Suppressor macrophage treated with lipopolysaccharide for 1 hour (primary cell): ENCODE measurements at places on chromosomes 4 and X.
A peak's percentile ranks its signal among the peaks of the same experiment; 100 is the strongest.

- peak; percentile 68 for DNase-seq
Measured at GRCh38 chr4:110515676-110516075, 39.7 kb downstream of the ENPEP start.

GRCh38 chr4:79528241-79528706, 120.2 kb upstream of the GK2 start:
- peak; percentile 10 for DNase-seq

- no peak for DNase-seq
Measured at GRCh38 chr4:100913685-100914084, 395.9 kb upstream of the EMCN start.

GRCh38 chr4:11376571-11376970, 52.1 kb downstream of the HS3ST1 start:
- no peak for DNase-seq

GRCh38 chr4:76197971-76198410, 15.6 kb downstream of the SCARB2 start:
- DNase-seq: peak; percentile 81

GRCh38 chr4:155607481-155607880, 59.2 kb upstream of the GUCY1A1 start:
- DNase-seq: no peak

DNA sequence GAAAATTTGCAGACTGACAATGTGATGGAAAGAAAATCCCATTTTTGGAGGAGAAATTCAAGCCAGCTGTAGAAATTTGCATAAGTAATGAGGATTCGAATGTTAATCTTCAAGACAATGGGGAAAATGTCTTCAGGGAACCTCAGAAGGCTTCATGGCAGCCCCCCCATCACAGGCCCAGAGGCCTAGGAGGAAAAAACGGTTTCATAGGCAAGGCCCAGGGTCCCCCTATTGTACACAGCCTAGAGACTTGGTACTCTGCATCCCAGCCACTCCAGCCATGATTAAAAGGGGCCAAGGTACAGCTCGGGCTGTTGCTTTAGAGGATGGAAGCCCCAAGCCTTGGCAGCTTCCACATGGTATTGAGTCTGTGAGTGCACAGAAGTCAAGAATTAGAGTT, 303.6 kb upstream of the PCDH7 start:
- DNase-seq: no peak

DNA sequence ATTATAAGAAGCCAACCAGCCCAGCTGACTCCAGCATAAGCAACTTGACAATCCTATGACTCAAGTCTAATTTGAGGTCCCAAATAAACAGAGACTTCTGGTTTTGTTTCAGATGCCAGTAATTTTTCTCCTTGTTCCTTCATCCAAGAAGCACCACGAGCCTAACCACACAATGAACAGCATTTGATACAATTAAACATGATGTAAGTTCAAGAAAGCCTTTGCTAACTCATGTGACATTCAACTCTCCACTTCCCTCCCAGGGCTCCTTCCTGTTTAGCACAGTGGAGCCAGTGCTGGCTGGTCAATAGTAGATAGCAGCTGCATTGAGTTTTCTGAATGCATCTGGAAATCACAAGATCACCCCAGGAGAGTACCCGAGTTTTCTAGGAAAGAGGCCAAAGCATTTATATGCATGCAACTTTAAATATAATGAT, 206.3 kb downstream of the ARHGAP24 start:
- DNase-seq: peak; percentile 86

- DNase-seq: no peak
Measured at GRCh38 chr4:19807505-19807904, 444.2 kb upstream of the SLIT2 start.

DNA sequence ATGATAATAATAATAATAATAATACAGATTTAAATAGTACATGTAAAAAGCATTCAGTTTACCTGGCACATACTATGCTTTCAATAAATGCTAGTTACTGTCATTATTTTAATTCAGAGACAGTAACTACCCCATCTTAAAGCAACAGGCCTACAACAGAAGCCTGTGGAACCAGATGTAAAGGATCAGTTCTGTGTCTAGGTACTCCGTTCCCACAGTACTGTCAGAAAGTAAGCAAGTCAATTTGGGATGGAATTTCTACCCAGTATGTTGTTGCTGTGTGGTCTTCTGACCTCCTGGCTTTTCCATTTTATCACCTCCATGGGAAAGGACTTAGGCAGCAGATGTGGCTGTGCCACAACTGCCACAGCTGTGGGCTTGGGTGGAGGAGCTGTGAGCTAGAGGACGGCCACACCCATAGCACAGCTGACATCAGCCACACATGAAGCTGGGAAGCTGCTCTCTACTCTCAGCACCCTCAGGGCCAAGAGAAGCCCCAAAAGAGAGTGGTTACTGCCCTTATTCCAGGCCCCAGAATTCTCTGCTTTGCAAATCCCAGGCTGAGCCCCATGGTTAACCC, 102.8 kb downstream of the CBR4 start:
- no peak for DNase-seq

DNA sequence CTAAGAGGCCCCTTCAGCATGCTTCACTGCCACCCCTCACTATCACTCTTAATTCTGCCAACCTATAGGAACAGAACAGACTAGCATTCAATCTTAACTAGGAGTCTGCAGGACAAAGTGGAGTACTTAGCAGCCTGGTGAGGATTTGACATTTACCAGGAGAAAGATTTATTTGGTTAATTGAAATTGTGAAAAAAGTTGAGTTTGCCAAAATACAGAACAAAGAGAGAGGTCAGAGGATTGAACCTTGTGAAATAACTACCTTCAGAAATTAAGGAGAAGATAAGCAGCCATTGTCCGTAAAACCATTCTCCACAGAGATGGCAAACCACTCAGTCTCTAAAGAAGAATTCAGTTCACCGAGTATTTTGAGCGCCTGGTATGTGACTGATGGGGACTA, 41.8 kb upstream of the IQCM start:
- DNase-seq: no peak

DNA sequence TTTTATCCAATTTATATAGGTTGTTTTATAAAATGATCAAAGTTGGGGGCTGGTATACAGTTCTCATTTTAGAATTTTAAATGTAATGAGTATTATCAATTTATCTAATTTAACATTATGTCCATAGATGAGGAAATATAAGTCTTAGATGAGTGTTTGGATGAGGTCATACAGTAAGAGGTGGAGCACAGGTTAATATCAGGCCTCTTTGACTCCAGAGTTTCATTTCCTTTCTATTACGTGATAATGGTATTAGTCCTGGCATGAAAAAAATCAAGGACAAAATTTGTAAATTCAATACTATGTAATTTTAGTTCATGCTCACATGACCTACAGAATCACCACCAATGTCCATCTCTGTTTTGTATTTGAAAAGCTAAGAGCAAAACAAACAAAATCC, 269.8 kb downstream of the FSTL5 start:
- no peak for DNase-seq

DNA sequence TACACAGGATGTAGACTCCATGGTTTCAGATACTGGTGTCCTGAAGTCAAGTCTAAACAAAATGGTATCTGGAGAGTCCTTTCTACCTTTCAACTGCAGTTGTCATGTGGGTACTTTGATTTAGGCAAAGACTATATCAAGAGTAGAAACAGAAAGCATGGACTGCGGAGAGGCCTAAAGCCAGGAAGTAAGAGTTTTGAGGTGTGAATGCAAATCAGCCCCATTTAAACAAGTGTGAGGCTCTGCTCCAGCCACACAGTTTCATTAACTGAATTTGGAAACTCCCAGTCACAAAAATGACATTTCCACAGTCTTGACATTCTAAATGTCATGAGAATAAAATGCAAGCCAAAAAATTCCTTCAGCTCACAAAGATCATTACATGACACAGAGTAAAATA, 87.2 kb upstream of the MCF2 start:
- DNase-seq: no peak

DNA sequence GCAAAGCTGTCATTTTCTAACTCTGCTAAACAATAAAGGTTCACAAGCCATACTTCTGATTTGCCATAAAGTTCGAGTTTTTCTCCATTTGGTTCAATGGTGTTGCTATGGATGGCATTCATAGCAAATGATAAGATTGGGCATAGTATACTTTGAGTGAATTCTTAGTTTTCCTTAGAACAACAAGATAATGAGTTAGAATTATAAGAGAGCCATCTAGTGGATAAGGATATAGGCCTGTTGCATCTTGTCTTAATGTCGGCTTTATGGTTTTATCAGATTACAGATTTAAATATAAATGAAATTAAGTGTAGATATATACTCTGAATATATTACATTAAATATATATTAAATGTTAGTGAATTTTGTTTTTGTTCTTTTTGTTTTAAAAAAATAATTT, 644.6 kb downstream of the IL1RAPL1 start:
- DNase-seq: no peak

DNA sequence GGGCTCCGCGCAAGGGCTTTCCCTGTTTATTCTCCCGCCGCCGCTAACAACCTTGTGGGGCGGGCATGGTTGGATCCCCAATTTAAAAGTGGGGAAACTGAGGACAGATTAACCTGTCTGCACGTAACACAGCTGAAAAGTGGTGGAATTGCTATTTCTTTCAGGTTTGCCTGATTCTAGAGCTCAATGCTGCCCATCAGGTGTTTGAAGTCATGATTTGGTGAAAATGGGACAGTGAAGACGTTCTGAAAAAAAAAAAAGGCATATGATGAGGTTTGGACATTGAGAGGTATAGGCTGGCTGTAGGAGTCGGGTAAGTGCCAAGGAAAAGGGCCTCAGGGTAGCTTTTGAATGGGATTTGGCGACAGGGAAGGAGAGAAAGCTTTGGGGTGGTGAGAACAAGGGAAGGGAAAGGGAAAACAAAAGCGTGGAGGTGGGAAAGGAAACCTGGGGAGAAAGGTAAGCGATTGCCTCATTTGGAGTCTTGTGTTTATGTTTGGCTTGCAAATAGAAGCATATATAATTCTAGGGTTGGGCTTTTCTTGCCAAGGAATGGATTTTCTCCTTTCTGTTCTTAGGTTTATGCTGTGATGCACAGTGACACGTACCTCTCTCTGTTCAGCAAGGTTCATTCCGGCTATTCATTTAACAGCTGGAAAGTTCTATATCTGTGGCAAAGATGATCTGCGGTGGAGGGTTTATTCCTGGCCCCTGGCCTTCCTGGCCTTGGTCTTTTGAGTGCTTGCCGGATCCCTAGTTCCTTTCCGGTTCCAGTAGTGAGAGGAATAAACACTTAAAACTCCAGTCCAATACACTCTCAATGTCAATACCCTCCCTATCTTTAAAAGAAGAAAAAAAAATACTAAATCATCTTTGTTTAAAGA, 2.4 kb upstream of the STIM2 start:
- no peak for DNase-seq

DNA sequence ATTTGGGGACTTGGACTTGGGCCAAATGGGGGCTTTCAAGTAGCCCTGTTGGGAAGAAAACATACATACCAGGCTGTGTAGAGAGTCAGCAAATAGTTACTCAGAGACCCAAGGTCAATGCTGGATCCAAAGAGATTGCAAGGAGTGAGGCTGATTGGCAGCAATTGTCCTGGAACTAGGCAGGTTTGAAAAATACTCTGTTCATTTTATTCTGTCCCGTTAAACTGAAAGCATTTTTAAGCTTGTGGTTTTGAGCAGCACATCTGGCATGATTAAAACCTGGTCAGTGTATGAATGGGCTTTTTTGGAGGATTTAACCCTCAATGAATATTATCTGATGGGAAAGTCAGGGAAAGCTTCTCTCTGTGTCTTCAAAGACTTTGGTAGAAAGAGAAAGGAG, 294.3 kb upstream of the BOD1L1 start:
- DNase-seq: no peak

- no peak for DNase-seq
Measured at GRCh38 chr4:153089742-153090141, 114.5 kb upstream of the TRIM2 start.

DNA sequence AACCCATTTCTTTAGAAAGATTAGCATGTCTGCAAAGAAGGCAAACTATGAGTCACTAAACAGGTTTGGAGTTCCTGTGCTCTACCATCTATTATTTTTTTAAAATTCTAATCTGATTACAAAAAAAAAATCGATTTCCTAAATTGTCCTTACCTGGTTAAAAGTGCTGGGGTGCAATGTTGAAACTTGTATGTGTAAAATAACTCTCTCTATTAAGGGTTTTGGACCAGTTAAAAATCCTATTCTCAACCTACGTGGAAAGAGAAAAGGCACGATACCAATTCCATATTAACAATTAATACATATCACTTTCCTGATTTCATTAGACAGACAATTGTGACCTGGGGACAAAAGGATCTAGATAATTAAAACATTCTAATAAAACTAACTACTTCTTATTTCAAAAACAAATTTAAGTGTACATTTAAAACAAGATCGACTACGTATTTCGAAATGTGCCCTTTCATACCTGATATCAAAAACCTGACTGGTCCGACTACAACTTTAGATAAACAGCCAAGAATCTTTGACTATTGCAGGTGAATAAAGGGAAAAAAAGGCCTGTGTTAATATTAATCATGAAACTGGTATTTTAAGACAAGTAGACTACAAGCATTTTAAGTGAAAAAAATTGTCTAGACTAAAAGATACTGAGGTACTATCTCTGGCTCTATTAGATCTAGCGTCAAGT, 21.2 kb downstream of the AADAT start:
- no peak for DNase-seq

DNA sequence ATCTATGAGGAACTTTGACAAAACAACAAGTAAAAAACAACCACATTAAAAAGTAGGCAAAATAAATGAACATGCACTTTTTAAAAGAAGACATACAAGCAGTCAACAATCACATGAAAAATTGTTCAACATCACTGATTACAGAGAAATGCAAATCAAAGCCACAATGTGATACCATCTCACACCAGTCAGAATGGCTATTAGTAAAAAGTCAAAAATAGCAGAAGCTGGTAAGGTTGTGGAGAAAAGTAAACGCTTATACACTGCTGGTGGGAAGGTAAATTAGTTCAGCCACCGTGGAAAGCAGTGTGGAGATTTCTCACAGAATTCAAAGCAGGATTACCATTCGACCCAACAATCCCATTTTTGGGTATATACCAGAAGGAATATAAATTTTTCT, 17.0 kb upstream of the LNX1 start:
- no peak for DNase-seq

DNA sequence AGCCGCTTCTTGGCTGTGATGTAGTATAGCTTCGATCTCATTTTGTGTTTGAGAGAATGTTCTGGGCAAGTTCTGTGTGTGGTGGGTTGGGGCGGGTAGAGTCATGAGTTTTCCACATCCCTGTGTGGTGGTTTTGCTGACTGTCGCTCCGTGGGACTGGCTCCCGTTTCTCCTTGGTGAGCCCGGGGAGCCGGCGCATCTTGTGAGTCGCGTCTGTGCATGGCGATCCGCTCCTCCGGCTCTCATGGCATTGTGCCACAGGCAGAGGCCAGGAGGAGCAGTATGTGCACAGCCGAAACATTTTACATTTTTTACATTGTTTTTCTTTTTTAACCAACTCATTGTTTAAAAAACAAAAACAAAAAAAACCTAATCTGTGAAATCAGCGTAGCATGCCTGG, 27.7 kb upstream of the TBC1D14 start:
- DNase-seq: no peak
